ENCODE measurements at places on chromosomes 1 and 21.

DNA sequence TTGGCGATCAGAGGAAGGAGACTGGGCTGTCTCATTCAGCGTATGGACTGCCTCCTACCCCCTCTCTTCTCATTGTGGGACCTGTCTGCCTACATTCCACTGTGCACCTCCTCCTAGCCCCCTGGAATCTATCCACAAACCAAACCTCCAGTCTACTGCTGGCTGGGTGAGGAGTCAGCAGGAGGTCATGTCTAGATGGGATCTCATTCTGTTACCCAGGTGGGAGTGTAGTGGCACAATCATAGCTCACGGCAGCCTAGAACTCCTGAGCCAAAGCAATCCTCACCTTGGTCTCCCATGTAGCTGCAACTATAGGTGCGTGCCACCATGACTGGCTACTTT is 18.0 kb upstream of the TTC22 start:
- DNase-seq: no peak

DNA sequence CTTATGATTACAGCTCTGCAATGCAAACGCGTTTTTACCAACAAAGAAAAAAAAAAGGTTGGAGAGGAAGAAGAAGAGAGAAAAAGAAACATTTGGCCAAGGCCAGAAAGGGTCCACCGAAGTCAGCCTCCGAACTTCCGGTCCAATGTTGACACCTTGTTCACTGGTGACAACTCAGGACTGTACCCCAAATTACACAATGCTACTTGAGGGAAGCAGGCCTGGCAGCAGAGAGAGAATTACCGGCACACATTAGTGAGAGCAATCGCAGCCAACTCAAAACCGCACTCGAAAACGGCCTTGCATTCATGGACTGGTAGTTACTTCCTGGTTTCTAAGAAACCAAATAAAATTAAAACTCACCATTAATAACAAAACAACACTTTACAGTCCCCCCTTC is 652.5 kb downstream of the KIF26B start:
- no peak for DNase-seq

DNA sequence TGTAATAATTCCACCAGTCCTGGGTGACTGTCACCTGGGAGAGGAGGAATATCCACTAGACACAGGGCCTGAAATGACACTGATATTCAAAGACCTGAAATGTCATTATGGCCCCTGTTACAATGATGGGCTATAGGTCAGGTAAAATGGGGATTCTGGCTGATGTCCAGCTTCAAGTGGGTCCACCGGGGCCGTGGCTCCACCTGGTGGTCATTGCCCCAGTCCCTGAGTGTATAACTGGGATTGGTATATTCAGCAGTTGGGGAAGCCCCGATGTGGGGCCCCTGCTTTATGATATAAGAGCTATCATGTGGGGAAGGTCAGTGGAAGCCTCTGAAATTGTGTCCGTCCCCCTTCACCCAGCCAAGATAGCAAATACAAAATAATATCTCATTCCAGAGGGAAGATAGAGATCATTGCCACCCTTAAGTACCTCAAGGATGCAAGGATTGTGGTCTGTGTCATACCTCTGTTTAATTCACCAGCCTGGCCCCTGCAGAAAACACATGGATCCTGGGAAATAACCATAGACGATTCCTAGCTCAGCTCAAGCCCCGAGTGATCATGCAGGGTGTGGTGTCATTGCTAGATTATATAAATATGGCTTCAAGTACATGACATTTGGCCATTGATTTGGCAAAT is 19.4 kb downstream of the PLEKHO1 start:
- DNase-seq: peak; percentile 79

DNA sequence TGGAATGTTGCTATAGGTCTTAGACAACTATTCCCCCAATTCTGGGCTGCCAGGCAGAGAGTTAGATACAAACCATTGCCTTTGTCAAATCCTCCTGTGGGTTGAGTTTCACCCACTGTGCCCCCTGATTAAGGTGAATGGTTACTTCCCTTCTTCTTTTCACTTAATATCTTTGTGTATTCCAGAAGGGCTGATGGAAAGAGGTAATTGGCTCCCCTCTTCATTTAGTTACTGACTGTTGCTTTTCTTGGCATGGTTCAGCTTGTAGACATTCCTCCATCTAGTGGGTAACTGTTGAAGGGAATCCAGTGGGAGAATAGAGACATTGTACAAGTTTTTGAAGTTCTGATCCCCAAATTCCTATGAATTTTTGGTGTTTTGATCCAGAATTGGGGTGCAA is 43.8 kb upstream of the MACF1 start:
- no peak for DNase-seq

DNA sequence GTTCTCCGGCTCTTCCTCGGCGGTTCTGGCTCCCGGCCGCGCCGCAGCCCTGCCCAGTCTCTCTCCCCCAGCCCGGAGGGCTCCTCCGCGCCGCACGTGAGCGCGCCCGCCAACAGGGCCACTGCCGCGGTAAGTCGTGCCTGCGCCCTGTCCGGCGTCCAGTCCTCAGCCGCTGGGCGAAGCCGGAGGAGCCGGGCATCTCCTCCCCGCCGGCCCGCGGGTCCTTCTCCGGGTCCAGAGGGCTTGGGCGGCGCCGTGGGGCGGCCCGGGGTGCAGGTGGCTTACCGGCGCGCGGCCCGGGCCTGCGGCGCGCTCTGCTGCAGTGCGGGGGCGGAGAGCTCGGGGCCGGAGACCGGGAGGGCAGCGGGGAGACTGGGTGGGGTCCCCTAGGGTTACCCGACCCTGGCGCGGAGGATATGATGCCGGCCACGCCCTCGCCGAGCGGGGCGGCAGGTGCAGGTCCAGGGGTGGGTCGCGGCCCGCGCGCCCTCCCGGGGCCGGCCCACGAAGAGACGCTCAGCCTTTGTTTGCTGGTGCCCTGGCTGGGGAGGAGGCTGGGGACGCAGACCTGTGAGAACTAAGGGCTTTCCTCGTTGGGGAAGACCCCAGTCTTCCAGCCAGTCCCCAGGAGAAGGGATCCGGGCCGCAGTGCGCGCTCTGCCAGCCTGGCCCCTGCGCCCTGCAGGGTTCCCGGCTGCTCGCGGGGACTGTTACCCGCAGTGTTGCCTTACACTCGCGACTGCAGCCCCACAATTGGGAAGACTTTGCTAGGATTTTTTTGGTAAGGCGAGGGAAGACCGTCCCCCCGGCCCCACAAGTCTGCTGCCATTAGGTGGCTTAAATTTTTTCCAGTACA is at the start of gene DOP1B:
Gene DOP1B (plus strand): TSS at position 10 of the 856 bp plus-strand sequence. CDS start 7,910 bp downstream, outside the sequence.
- no peak for DNase-seq

GRCh38 chr1:41724248-41724647 is 194.5 kb downstream of the HIVEP3 start:
- no peak for DNase-seq

GRCh38 chr1:80241566-80241965 is 1235.0 kb upstream of the ADGRL4 start:
- no peak for DNase-seq

DNA sequence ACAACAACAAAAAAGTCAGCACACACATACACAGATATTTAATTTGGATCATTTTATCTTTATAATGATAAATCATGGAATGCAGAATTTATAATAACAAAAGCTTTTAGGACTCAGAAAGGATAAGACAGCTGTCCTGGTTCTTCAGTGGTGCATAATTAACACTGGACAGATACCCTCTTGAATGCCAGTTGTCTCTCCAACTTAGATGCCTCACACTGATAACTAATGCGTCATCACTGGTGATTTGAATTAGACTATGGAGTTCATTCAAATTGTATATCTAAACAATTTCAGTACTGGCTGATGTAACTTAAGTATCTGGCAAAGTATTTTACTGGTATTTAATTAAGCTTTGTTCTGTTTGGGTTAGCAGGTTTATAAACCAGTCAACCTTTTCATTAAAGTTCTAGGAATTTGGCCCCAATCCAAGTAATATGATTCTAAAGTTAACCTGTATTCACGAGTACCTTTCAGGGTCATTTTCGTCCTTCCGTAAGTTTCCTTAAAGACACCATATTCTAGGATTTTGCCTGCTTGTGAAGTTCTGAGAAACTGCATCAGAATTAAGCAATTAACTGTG is 1199.5 kb upstream of the TMPRSS15 start:
- DNase-seq: no peak

DNA sequence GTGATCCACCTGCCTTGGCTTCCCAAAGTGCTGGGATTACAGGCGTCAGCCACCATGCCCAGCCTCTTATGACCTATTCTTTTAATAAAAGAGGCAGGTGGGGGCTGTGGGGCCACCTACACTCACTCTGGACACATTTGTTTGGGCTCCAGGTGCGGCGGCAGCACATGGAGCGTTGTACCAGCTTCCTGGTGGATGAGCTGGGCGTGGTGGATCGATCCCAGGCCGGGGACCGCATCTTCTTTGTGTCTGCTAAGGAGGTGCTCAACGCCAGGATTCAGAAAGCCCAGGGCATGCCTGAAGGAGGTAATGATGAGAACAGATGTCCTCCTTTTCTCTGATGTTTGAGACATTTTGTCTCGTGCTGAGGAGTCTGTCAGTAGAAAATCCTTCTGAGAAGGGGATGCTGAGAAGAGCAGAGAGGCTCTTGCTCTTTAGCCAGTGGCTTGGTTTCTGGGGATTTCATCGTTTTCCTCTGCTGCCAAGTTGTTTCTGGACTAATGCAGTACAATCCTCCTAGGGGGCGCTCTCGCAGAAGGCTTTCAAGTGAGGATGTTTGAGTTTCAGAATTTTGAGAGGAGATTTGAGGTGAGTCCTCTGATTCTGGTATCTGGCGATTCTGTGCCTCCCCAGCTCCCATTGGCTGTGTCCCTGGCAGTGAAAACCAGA is 17.9 kb upstream of the MIIP start:
- no peak for DNase-seq

DNA sequence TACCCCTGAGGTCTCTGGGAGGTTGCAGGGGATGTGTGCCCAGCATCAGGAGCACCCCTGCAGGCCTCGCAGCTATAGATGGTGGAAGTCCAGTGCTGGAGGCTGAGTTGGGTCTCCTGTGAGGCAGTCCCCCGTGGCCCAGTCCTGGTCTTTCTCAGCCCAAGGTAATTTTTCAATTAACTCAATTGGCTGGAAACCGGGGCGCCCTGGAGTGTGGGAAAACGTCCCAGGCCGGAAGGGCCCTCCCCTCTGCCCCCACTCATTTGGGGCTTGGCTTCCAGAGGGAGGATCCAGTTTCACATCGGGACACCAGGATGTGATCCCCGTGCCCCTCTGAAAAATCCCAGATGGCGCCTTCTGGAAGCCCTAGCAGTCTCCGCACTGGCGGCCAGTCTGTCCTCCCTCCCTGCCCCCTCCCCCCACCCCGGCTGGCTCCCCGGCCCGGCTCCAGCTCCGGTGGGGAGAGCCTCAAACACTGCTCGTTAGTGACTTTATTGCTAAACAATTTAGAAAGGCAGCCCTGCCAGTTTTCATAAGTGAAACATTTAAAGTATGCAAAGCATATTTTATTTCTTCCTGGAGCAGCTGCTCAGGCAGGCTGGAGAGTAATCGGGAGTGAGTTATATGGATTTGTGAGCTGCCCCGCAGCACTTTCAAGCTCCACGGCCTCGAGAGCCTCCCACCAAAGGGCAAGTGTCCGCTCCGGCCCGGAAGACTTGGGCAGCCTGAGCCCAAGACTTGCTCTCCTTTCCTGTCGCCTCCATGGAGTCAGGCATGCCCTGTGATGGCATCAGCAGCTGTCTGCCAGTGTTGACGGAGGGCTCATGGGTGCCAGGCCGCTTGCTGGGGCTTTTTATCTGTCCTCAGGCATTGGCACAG is 208.2 kb upstream of the TMEM51 start:
- peak; percentile 85 for DNase-seq

DNA sequence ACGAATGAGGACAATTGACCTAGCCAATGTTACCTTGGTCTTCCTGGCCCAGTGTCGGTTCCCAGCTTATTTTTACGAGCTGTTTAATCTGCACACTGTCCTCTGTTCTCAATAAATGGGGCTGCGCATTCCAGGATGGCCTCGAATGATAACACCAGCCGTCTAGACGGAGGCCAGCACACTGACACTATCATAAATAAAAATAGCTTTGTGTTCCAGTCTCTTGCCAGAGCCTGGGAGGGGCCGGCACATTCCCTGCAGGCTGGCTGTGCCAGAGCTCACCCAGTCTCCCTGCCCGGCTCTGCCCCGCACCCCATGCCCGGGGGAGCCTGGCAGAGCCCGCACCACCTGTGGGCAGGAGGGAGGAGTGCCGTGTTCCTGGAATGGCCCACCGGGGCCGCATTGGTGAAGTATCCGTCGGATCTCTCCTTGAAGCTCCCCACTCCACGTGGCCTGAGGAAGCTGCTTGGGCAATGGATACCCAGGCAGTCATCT is 92.1 kb downstream of the SPSB1 start:
- no peak for DNase-seq

DNA sequence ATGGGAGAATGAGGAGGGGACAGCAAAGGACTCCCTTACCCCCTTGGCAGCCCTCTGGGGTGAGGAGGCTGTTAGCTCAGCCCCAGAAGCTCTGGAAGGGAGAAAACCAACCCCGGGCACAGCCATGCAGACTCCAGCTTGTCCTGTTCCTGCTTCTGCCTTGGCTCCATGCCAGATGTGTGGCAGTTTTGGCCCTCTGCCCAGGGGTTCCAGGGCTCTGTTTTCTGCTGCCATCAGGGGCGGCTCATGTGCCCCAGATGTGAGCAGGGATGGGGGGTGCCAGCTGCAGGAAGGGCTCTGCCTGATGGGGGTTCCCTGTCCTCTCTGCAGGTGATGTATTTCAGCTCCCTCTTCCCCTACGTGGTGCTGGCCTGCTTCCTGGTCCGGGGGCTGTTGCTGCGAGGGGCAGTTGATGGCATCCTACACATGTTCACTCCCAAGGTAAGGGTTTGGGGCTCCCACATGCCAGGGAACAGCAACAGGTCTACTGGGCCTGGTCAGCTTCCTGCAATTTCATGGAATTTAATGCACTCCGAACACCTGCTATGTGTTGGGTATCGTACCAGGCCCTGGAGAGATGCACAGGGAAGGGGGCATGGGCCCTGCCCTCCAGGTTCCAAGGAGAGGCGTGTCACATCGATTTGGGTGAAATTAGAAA is 26.1 kb downstream of the SLC6A17 start:
- peak; percentile 60 for DNase-seq

DNA sequence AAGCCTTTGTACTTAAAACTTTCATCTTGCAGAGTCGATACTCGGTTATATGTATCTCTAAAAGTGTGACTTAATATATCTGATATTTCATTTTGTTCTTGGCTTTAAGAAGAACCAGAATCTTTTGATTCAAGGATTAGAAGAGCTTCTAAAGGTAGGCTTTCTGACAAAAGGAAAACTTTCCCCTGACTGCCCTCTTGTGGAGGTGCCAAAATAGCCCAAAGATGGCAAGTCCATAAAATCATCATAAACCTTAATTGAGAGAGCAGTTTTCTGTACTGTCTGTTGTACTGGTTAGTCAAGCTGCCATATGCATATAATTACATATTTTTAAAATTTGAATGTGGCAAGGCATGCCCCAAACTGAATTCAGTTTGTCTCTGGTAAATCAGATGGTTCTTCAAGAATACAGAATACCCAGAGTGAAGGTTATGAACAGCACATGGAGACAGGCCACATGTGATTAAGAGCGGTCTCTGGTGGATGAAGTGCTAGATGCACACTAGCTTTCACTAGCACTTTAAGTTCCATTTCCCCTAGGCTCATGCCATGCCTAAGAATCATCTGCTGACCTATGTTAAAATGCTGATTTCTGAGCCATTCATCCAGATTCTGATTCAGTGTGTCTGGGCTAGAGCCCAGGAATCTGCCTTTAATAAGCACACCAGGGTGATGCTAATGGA is 27.7 kb upstream of the ELAVL4 start:
- DNase-seq: no peak

- no peak for DNase-seq
Measured at GRCh38 chr1:65440915-65441314, 20.4 kb downstream of the LEPR start.
